Tibial nerve (tissue), 4 donors: ENCODE measurements at places on chromosomes 5 and 9.
A peak's percentile ranks its signal among the peaks of the same experiment; 100 is the strongest.

DNA sequence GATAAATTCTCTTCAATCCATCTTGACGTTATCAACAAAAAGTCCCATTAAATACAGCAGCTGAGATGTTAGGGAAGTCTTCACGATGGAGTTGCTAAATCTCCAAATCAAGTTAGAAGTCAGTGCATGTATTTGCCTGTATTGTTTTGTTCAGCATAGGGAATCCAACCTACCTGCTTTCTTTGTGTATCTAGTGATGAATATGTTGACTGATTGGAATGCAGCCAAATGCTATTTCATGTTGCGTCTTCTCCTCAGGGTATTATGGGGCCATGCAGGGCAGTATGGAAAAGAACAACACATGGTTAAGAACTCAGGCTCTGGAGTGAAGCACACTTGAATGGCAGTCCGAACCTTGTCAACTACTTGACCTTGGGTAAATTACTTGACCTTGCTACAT lies 529.5 kb upstream of the ZNF462 start:
- H3K4me3 ChIP-seq = no peak overlapping the region
- H3K4me1 ChIP-seq = no peaks in the 10 kb centered on the region
- no peak for DNase-seq
- no peaks in the 10 kb centered on the region for H3K27me3 ChIP-seq
- no peak overlapping the region for H3K27ac ChIP-seq

- H3K4me1 ChIP-seq = no peaks in the 10 kb centered on the region
- H3K4me3 ChIP-seq = peak overlapping the region; percentile 33
These were observed 411.1 kb downstream of the ACTL7B start for GRCh38 chr9:108444400-108445358.

DNA sequence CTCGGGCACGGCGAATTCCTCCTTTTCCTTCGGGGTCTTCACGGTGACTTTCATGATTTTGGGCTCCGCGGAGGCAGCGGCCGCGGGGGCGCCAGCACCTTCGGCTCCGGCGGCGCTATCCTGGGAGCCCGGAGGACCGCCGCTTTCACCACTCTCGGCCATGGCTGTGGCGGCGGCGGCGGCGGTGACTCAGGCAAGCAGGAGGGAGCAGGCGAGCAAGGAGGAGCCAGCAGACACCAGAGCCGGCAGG lies 315 bp downstream of the UBQLN1 start:
- DNase-seq = peak; percentile 46
- H3K27me3 ChIP-seq = no peaks in the 10 kb centered on the region
- H3K4me3 ChIP-seq = peak overlapping the region; percentile 87
- H3K27ac ChIP-seq = peak overlapping the region; percentile 98
- H3K36me3 ChIP-seq = no peaks in the 10 kb centered on the region

DNA sequence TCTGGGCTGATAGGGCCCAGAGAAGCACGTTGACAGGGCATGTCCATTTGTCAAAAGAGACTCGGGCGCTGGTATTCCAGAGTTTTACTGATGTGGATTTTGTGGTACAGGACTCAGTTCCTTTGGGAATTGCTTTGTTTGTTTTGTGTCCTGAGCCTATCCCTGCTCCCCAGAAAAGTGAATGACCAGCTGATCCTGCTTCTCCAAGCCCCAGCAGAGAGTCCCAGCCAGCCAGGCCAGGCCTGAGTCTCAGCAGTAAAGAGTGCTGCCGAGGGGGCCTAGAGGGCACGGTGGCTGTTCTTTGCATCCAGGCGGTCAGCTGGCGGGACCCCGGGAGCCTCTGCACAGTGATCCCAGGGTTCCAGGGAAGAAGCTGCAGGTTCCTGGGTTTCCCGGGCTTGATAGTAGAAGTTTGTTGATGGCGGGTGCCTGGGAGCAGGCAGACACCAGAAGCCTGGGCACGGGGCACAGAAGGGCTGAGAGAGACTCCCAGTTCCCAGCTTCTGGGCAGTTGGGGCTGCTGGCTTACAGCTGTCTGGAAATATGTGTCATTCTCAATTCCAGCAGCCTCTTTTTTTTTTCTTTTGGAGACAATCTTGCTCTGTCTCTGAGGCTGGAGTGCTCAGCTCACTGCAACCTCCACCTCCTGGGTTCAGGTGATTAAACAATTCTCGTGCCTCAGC lies 8.7 kb downstream of the PRDM12 start:
- no peaks in the 10 kb centered on the region for H3K4me1 ChIP-seq
- H3K36me3 ChIP-seq = no peaks in the 10 kb centered on the region
- H3K27me3 ChIP-seq = no peaks in the 10 kb centered on the region
- no peak overlapping the region for H3K27ac ChIP-seq
- no peak overlapping the region for H3K4me3 ChIP-seq

GRCh38 chr5:73097740-73098139 lies 22.6 kb upstream of the TMEM171 start:
- no peaks in the 10 kb centered on the region for H3K27me3 ChIP-seq
- DNase-seq = no peak
- no peak overlapping the region for H3K4me3 ChIP-seq
- peaks cover 5% of the 10 kb centered on the region for H3K36me3 ChIP-seq
